NCI-H1105 treated with DMSO at 0.1 percent for 48 hours (cell line): ENCODE measurements at places on chromosomes 4 and X.

- DNase-seq, result no peak
Measured at GRCh38 chrX:13190051-13190450, 129.8 kb downstream of the ATXN3L start.

- no peak for DNase-seq
Measured at GRCh38 chr4:83204731-83205130, 79.9 kb downstream of the COQ2 start.

DNA sequence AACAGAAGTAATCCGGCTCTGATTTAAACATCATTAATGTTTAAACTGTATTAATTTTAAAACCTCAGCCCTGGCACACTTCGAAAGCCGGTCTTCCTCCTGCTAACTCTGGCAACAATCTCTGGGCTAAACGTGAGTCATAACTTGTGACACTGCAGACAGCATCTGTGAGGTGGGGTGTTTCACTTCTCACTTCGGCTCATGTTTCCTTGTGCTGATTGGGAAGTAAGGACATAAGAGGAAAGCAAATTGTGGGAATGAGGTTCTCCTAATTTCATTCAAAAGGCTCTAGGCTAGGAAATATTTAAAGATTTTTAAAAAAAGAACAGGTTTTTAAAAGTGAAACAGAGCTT lies 139.9 kb upstream of the USP9X start:
- DNase-seq, result no peak

DNA sequence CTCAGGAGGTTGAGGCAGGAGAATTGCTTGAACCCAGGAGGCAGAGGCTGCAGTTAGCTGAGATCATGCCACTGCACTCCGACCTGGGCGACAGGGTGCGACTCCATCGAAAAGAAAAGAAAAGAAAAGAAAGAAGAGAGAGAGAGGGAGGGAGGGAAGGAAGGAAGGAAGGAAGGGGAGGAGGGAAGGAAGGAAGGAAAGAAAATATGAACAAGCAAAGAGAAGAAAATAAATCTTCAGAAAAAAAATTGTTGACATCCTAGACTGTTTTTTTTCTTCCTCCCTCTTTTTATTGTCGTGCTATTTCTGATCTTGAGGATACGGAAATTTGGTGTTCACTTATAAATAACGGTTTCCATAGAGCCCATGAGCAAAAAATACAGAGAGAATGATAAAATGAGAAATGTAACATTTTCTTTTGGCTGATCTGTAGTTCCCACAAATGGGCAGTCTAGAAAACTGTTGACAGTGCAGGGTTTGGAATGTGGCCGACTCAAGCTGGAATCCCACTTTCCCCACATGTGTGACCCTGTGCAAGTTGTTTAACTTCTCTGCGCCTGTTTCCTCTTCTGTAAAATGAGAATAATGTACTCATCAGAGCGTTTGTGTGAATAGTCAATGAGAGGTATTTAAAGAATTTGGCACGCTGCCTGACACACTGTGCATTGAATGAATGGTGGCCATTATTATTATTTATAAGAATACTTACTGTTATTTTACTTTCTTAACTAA lies 19.4 kb downstream of the SORBS2 start:
- DNase-seq, result no peak

GRCh38 chr4:184281231-184282139 lies 63.8 kb upstream of the ENPP6 start:
- no peak for DNase-seq

DNA sequence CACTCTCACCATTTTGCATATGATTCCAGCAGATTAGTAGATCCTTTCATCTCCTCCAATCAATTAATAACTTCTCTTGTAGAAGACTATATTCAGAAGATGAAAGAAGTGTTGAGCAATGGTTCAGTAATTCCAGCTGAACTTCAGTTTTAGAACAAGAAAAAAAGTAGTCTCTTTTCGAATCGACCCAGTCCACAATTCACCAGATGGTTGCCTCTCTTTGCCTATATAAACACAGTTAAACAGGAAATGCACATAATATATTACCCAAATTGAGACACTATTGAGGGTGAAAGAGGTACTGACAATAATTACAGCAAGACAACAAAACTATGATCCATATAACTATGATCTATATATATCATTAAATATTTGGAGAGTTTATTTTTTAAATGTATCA lies 16.8 kb upstream of the FAM241A start:
- DNase-seq, result no peak

GRCh38 chr4:136571315-136571714 lies 961.0 kb downstream of the PCDH18 start:
- DNase-seq, result no peak

GRCh38 chr4:150278206-150278605 lies 200.0 kb downstream of the DCLK2 start:
- no peak for DNase-seq
